ENCODE measurements at places on chromosomes 1 and 21. TPM values are rescaled to one million over a fixed set of nuclear protein-coding genes. Genes with fewer than 3 reads are reported as not detected.

The GIPC2 gene
- total RNA-seq: 2.0 TPM

The FAM151A gene
- not detected for total RNA-seq

The IFFO2 gene
- total RNA-seq: 10.3 TPM

The MYOG gene
- not detected for total RNA-seq

The COL9A2 gene
- 1.6 TPM for total RNA-seq

The CD55 gene
- 98.5 TPM for total RNA-seq

The WNT3A gene
- not detected for total RNA-seq

The HCN3 gene
- total RNA-seq: 2.2 TPM

The PKLR gene
- under 0.01 TPM for total RNA-seq

The FOXD2 gene
- under 0.01 TPM for total RNA-seq

The SLC26A9 gene
- not detected for total RNA-seq

The DNM3 gene
- 2.0 TPM for total RNA-seq

The BNIPL gene
- total RNA-seq: 157 TPM

The PTPRF gene
- 161 TPM for total RNA-seq

The TFF3 gene
- total RNA-seq: not detected

The AQP10 gene
- not detected for total RNA-seq

The MEX3A gene
- 4.7 TPM for total RNA-seq

The FCN3 gene
- total RNA-seq: not detected

The CFHR2 gene
- not detected for total RNA-seq

The SPRR4 gene
- not detected for total RNA-seq

The TMEM200B gene
- 20.8 TPM for total RNA-seq

The KCNJ6 gene
- total RNA-seq: under 0.01 TPM

The CDKN2C gene
- total RNA-seq: 6.7 TPM

The SYT11 gene
- total RNA-seq: 0.39 TPM

The C1QA gene
- not detected for total RNA-seq

The CASZ1 gene
- total RNA-seq: 3.4 TPM

The SYTL1 gene
- 165 TPM for total RNA-seq

The LCE3E gene
- total RNA-seq: not detected

The SLC30A1 gene
- 23.6 TPM for total RNA-seq

The MTX1 gene
- 69.6 TPM for total RNA-seq

The TMPRSS15 gene
- total RNA-seq: not detected

Measured in placental epithelial cell (primary cell).